CD4-positive, alpha-beta T cell treated with Interleukin-10 for 1 hour (primary cell): ENCODE measurements at places on chromosomes 6 and 20.

- DNase-seq: no peak
Measured at GRCh38 chr6:167409694-167410093, 84.8 kb downstream of the TTLL2 start.

DNA sequence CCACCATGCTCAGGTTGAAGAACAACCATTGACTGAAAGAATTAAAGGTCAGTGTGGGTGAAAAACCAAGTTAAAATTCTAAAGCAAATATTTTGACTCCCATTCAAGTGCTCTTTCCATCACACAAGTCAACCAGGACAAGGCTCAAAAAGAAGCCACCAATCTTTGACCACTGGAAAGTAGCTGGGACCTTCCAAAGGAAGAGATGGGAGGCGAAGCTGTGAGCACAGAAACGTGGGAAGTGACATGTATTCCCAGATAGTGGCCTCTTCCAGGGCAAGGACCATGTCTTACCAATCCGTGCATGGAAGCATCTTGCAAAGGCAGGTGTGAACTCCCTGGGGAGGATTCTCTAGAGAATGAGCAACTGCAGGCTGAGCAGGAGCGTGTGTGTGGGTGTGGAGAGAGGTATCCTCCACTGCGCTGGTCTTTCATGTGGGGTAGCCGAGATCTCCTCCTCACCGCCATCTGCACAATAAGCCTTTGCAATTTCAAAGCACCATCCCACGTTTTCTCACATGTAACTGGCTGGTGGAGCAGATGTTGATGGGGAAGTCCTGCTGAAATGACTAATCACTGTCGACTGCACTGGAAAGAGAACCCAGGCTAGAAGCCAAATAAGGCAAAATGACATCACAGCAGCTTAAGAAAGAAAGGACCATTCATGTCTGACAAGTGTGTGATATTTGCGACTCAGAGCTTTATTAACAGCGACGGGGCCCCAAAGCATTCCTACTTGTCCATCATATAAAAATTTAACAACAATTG, 189.4 kb upstream of the RREB1 start:
- no peak for DNase-seq

DNA sequence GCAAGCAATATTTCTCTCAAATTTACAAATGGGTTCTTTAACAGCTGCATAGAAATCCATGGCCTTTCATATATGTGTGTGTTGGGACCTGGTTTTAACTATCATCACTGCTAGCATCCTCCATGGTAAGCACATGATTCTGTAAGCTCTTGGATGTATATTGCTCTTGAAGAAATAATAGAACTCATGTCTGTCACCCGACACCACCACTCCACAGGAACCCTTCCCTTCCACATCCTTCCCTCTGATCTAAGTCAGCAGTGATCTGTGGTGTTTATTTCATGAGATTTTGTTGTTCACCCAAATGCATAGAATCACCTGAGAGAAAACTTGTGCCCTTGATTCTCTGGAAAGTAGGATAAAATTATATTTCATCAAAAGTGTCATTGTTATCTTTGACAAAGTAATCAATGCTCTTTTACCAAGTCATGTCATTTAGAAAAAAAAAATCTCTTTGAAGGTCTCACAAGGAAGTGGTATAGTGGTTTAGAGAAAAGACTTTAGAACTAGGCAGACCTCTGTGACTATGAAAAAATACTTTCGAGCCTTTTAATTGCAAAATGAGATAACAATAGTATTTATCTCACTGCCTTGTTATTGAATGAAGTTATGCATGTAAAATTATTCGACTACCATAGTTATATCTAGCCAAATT, 649.8 kb upstream of the SLC35B3 start:
- DNase-seq: no peak

DNA sequence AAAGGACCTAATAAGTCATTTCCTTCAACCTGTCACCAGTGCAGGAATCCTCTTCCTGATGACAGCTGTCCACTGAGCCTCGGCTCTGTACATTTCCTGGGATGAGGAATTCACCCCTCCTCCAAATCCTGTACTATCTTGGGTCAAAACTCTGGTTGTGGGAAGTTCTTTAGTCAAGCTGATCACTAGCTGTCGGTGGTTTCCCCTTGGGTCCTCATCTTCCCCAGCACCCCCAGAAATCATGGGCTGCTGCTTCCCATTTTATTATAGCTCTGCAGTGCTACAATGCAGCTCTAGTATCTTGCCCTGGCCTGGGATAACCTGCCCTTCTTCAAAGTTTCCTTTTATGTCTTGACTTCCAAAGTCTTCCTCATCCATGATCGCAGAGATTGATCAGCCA, 14.6 kb upstream of the ADA start:
- no peak for DNase-seq

DNA sequence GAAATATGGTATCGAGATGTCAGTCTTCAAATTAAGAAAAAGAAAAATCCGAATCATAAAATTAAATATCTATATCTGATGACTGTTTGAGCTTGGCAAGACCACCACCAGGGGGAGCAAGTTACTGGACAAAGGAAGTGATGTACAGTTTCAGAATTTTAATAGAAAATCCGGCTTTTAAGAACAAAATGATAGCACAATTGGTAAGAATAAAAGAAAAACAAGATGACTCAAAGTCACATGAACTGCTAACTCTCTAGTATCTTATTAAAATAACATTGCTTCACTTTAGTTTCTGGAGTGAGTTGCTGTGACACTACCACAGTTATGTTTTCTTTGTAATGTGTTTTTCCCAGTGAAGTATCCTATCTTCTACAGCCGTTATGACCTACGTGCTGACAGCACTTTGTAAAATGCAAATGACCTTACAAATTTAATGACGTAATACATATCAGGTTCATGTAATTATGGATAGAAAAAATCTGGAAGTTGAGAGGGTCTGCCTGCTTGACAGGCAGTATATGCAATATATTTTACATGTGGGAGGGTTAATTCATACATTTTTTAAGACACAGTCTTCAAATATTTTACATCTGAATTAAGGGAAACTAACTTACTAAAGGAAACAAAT, 405.3 kb upstream of the HS3ST5 start:
- no peak for DNase-seq

- DNase-seq: no peak
Measured at GRCh38 chr20:12660918-12661317, 347.9 kb upstream of the SPTLC3 start.

DNA sequence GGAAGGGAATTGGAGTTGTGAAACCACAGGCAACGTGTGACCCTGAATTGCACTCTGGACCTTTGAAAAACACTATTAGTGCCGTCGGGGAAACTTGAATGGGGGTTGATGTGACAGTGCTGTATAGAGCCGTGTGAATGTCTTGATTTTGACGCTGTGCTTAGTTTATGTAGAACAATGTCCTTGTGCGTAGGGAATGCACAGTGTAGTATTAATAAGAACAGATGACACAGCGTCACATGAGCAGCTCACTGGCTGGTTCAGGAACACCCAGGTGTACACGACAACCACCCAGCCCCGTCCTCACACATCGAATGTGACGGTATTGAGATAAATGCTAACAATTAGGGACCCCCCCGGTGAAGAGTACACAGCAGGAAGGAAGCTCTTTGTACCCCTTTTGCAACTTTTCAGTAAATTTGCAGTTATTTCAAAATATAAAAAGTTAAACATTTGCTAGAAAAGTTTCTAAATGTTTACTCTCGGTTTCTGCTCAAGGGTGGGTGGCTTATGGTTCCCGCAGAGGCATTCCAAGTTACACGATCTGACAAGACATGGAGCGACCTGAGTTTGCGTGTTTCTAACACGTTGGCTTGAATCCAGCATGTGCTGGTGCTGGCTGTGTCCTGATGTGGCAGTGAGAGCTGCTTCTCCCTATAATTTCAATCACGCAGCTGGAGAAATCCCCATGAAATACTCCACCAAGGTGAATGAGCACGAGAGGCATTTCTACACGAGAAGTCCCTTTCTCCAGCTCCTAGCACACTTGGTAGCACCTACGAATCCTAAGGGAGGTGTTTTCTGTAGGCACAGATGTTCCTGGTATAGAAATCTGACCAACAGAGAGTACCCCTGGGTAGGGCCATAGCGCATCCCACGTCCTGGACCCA, 208.0 kb upstream of the EXOC2 start:
- DNase-seq: no peak

DNA sequence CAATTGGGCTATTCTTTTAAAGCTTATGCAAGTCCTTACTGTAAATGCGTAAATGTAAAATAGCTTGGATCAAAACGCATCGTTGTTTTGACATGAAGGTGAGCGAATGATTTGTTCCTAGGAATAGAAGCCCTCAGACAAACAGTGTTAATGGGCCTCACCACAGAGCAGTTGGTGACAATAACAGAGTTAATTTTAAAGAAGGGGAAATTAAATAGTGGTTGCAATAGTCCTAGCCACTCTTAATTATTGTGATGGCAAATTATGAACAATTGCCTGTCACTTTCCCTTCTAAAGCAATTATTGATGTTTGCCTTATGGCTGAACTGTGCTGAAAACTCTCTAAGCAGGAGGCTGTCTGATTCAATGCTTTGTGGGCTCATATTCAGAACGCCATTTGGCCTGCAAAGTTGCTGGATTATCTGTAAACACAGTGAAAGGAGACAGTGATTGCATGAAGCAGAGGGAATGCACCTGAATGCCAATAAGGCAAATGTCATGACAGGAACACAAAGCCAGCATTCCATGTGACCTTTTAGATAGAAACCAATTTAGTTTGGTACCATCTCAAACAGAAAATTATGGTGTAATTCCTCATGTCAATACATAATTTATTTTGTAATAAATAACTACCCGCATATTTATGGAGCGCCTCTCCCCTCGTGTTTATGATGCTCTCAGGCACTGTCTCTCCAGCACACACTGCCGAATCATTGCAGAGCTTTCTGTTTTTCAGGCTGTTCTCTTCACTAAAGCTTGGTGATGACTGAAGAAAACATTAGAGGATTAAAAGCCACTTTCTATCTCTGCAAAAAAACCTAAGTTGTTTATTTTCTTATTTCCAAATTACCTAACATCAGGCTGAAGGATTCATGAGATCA, 387.5 kb downstream of the HACE1 start:
- no peak for DNase-seq

- no peak for DNase-seq
Measured at GRCh38 chr6:90610301-90610750, 23.5 kb upstream of the MAP3K7 start.

DNA sequence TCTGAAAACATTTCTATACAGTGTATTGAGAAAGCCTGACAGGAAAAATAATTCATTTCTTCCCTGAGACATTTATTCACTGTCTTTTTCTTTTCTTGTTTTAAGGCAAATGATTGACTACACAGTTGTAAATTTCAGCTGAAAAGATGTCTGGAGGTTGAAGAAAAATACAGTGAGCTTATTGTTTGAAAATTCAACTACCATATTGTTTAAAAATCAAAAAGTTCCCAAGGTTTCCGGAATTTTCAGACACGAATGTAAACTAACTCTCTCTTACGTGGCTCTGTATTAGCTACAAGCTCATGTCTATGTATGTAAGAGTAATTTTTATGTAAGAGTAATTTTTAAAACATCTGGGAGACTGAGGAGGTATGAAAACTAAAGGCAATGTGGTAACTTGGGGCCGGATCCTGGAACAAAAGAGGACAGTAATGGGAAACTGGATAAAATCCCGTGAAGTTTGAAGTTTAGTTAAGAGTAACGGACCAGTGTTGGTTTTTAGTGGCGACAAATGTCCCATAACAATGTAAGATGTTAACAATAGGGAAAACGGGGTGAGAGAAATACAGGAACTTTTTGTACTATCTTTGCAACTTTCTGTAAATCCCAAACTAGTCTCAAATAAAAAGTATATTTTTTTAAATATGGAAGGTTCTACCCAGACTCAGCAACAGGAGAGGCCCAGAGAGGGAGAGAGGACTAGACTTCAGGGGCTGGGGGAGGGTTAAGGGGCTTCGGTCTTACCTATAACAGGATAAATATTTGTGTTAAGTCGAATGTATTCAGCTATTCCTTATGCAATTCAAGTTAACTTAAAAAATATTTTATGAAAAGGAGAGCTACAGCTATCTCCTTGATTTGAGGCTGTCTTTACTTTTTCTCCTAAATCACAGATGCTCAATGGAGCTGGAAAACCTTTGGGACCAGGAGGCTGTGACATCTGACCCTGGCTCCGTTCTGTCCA, 1.3 kb downstream of the PTGIS start:
- DNase-seq: no peak

DNA sequence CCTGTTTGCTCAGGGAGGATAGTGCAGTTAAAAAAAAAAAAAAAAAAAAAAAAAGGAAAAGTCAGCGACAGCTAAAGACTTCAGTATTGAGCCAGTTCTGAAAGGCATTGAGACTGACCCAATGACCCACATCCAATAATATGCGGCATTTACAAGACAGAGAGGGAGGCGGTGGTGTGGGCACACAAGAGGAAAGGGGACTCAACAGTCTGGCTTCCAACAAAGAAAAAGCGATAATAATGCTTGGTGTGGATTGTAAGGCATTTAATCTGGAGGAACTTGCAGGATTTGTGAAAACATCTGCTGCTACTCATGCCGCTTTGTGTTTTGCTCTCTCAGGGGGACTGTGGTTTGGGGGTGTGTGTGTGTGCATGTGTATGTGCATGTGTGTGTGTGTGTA, 784.3 kb upstream of the CHD6 start:
- DNase-seq: no peak

DNA sequence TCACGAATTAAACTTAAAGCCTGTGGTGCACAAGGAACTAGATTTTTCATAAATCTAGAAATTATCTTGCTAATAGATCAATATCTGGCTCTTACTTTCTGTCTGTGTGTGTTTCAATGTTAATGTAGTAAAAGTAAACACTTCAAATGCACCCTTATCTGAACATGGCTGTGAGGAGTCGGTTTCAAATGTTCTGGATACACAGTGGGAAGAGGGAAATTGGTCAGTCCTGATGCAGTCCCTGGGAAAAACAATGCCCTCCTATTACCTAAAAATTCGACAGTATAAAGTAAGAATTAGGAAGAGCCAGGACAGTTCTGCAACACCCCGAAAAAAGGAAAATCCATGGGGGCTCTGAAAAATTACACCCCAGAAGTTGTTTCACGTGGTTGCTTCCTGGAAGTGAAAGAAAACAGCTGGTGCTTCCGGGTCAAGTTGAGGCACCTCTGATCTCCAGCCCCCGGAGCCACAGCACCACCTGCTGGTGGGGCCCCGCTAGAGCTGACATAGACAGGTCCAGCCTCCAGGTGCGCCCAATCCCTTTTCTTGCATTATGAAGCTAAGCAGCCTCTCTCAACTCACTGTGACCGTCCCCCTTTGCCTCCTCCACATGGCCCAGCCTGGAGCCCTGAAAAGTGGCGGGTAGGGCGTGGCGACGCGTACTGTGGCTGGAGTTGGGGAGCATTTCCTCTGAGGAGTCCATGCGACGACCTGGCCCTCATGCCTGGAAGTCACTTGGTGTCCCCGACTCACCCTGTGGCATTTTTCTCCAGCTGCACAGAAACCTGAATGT, 8.3 kb downstream of the SEMG2 start:
- peak; percentile 15 for DNase-seq

DNA sequence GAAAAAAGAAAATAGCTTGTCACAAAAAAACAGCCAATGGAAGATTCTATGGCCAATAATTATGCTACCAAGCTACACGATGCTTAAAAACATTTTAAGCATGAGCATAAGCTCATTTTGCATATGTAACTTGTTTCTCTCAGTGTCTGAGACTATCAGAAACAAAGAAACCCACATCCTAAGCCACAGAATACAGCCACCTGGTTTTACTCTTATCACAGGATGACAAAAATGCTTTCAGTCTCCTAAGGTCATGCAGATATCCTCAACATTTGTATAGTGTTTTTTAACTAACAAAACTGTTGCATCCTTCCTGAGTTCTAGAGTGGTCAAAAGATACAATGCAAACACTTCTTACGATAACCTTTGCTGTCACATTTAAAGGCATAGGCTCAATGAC, 172.1 kb upstream of the RUNX2 start:
- peak; percentile 53 for DNase-seq
